ENCODE measurements at places on chromosomes 12 and 14.

- no peak for DNase-seq
Observed at GRCh38 chr12:32249777-32250176, 143.1 kb downstream of the BICD1 start.

GRCh38 chr12:19965196-19966038 is 402.9 kb upstream of the PDE3A start:
- DNase-seq, result no peak

DNA sequence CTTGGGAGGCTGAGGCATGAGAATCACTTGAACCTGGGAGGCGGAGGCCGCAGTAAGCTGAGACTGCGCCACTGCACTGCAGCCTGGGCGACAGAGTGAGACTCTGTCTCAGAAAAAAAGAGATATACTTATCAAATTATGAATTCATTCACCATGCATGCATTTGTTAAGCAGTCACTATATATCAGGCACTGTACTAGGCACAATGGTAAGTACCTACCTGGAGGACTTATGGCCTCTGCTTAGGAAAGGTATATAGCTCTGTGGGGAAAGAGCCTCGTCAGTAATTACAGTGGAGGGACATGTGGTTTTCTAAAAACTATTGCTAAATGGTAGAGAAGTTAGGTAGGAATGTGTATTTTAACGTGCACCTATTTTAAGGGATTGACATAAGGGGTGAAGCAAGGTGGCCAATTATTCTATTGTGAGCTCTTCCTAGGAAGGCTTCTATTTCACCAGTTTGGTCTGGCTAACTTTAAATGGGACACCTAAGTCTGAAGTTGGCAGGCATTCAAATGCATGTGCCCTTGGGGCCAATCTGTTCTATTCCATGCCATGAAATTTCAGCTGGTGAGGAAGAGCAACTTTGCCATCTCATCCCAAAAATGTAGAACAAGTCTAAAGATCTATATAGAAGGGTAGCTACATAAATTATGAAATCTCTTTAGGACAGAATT is 15.0 kb downstream of the TCP11L2 start:
- no peak for DNase-seq

DNA sequence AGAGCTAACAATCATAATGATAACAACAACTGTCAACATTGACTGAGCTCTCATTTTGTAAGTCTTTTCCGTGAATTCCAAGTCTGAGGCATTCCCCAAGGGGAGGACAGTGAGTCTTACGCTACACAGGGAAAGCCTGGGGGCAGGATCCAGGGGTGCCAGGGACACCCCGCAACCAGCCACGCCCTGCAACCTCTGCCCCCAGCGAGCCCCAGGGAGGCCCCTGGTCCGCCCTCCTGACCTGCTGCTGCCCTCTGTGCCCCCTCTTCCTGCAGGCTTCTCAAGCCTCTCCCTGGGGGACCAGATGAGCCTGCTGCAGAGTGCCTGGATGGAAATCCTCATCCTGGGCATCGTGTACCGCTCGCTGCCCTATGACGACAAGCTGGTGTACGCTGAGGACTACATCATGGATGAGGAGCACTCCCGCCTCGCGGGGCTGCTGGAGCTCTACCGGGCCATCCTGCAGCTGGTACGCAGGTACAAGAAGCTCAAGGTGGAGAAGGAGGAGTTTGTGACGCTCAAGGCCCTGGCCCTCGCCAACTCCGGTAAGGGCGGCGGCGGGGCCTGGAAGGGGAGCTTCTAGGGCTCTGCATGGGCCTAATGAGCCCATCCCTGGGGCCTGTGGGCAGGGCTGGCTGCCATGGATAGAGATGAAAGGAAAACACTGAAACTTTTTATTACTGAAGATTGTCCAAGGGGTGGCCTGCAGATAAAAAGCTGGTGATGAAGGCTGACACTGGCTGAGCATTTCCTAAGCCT is 115.4 kb downstream of the ESRRB start:
- no peak for DNase-seq

DNA sequence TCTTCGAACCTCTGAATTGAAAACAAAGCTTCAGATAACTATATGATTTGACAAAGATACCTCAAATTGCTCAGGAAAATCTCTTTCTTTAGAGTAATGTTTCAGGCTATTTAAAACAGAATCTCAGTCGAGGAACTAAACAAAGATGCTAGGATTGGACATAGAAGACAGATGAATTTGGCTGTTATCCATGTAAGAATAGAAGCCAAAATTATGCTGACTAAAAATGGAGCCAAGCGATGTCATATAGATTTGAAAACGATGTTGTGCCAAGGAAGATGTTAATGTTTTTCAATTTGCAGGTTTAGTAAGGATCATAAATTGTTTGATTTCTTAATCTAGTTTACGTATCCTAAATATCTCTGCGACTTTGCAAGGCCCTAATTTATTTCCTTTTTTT is 295.9 kb downstream of the FOXG1 start:
- no peak for DNase-seq

GRCh38 chr14:78341827-78342389 is 171.7 kb downstream of the NRXN3 start:
- no peak for DNase-seq
